ENCODE measurements at places on chromosomes 12 and 14. TPM values are rescaled to one million over a fixed set of nuclear protein-coding genes. Genes with fewer than 3 reads are reported as not detected.

RAD9B gene
- total RNA-seq, result 0.23 TPM

NGB gene
- not detected for total RNA-seq

ST8SIA1 gene
- total RNA-seq, result 64.7 TPM

PLCZ1 gene
- not detected for total RNA-seq

PRH2 gene
- total RNA-seq, result not detected

DACT1 gene
- 5.2 TPM for total RNA-seq

RIN3 gene
- total RNA-seq, result 12.1 TPM

OR6C1 gene
- not detected for total RNA-seq

PLA2G1B gene
- not detected for total RNA-seq

REP15 gene
- total RNA-seq, result 1.3 TPM

BDKRB1 gene
- not detected for total RNA-seq

NOS1 gene
- 0.07 TPM for total RNA-seq

EPYC gene
- total RNA-seq, result not detected

CISTR gene
- total RNA-seq, result not detected

TUBA1A gene
- 1,729 TPM for total RNA-seq

RNASE4 gene
- total RNA-seq, result 2.6 TPM

METTL1 gene
- 37.8 TPM for total RNA-seq

GYS2 gene
- not detected for total RNA-seq

GPR68 gene
- 0.14 TPM for total RNA-seq

COCH gene
- total RNA-seq, result 16.8 TPM

MYO1H gene
- total RNA-seq, result not detected

IFT43 gene
- total RNA-seq, result 32.8 TPM

PZP gene
- not detected for total RNA-seq

NCOR2 gene
- 144 TPM for total RNA-seq

FOXN4 gene
- 1.3 TPM for total RNA-seq
